Activated CD4-positive, alpha-beta T cell treated with anti-CD3 and anti-CD28 coated beads, Interleukin-10, Interleukin-2, amounts not matched to agents 100 ng/mL and 50 ng/mL, durations not matched to agents 16 hours and 8 hours (primary cell): ENCODE measurements at places on chromosomes 3 and 15.

GRCh38 chr15:23038726-23039142 is 635 bp downstream of the TUBGCP5 start:
- peak; percentile 52 for DNase-seq

- peak; percentile 38 for DNase-seq
Observed at GRCh38 chr3:119604878-119605277, 7.2 kb downstream of the PLA1A start.

- DNase-seq = no peak
Observed at GRCh38 chr3:32454731-32455608, 47.7 kb downstream of the CMTM6 start.

DNA sequence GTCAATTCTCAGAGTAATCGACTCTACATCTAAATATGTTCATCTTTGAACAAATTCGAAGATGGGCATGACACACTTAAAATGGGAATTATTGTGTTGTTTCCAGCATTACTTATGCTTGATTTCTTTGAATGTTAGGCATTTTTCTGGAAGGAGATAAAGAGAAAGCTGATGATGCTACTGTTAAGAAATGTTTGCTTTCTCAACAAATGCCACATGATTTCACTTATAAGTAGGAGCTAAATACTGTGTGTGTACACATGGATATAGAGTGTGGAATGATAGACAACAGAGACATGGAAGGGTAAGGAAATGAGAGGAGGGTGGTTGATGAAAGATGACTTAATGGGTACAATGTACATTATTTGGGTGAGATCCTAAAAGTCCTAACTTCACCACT is 400.9 kb downstream of the TBL1XR1 start:
- no peak for DNase-seq

DNA sequence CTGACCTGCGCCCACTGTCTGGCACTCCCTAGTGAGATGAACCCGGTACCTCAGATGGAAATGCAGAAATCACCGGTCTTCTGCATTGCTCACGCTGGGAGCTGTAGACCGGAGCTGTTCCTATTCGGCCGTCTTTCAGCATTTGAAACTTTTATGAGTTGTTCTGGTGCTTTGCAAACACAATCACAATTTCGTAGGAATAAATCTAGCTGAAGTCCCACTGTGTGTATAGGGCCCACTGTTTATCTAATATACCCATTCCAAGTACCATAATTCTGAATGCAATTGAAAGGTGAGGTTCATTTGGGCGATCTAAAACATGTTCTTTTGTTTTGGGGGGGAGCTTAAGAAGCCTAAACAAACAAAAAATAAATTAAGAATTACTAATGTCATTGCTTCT is 572.1 kb downstream of the FGF12 start:
- DNase-seq = no peak

DNA sequence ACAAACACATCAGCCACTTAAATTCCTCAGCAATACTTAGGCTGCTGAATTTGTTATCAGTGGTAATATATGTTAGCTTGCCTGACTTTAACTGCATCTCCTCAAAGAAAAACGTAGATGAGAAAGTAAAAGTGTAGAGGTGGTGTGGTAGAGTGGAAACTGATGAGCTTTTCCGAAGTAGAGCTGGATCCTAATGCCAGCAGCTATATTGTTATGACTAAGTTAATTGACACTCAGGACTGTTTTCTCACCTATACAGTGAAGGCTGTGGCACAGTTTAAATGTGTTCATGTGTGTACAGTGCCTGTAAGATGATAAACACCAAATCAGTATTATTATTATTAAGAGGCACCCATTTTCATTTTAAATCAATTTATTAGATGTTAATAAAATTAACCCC is 174.9 kb downstream of the TNIK start:
- DNase-seq = peak; percentile 77

- DNase-seq = no peak
Observed at GRCh38 chr15:66907826-66908743, 157.3 kb upstream of the SMAD3 start.

DNA sequence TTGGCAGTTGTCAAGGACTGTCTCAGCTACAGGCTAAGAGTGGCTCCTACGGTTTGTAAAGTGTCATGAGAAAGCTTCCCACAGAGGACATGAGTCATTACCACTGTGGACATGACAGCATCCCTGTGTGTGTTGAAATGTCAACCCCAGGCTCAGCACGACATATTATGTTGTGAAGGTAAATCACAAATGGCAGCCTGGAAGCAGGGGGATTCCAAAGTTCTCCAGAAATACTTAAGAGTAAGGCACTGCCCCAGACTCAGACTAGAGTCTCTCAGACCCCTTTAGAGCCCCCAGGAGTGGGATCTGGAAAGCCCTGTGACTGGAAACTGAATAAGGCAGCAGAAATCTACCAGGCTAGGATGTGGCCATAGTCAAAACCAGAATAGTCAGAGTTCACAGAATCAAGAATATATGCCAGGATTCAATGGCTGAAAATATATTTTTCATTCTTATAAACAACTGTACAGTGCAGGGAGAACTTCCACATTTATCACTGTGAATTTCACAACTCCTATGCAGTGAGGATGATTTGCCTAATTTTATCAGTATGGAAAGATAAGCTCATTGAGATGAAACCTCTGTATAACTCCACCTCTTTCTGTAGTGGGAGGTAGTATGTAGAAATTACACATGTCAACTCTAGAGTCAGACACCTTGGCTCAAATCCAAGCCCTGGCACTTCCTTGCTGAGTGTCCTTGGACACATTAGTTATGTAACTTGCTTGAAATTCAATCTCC is 237.1 kb upstream of the CFAP20DC start:
- DNase-seq = peak; percentile 83

- DNase-seq = no peak
Observed at GRCh38 chr3:115217292-115217677, 70.2 kb upstream of the ZBTB20 start.

GRCh38 chr3:11480663-11481298 is 162.9 kb downstream of the VGLL4 start:
- no peak for DNase-seq

DNA sequence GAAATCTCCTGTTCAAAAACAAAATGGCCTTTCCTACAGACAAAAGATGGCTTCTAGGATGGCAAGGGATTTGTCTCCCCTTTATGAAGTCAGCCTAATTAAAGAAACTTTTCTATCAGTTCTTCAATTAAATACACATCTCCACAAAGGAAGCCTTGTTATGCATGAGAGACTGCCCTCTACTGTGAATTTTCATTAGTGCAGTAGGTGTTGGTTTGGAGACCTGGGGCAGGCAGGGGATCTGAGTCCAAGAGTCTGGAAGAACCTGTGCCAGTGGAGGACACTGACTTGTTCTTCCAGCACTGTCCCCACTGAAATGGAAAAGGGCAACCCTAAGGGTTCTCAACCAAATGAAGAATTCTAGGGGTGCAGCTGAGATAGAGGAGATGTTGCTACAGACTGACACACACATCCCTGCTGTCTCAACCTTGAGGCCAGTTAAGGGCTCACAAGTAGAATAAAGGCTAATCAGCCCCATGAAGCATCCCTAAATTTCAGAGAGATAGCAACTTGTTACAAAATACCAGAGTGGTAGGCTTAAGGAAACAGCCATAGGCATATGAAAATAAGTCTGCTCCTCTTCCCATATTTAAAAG is 174.0 kb upstream of the PRICKLE2 start:
- peak; percentile 29 for DNase-seq

- DNase-seq = peak; percentile 85
Observed at GRCh38 chr3:4850928-4851265, 128.3 kb upstream of the BHLHE40 start.

DNA sequence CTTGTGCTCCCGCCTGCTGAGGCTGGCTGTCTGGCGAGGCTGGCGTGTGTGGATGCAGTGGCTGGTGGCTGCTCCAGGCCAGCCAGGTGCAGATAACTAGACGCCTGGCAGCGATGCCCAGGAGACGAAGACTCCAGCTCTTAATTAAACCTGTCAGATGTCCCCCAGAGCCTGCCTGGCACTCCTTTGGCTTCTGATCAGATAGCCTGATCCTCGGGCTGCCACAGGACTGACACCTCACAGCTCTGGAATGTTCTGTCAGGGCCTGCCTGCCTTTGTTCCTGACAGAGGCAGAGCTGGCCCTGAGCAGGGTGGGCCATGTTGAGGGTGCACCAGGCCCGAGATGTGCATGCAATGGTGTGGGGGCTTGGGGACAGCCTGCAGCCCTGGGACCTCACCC is 36.5 kb downstream of the PLXNA1 start:
- no peak for DNase-seq

- peak; percentile 31 for DNase-seq
Observed at GRCh38 chr3:72310419-72311380, 525.8 kb upstream of the PROK2 start.

DNA sequence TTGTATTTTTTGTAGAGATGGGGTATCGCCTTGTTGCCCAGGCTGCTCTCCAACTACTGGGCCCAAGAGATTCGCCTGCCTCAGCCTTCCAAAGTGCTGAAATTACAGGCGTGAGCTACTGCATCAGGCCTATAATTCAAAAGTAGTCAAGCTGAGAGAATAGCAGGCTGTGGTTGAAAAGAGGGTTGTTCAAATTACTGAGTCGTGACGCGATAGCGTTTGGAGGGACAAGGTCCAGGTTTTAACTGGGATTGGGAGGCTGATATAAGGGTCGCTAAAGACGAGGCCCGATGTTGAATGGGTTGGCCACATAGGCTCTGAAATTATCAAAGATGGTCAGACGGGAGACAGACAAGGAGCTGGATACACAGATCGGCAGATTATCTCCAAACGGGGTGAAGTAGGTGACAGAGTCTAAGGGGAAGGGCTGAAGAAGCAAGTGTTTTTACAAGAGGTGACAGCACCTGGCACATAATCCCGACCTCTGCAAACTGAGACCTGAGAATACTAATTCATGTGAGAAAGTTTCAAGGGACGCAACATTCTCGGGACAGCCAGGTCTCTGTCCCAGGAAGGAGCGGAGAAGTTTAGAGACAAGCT is 759 bp upstream of the ARID3B start:
- peak; percentile 16 for DNase-seq

DNA sequence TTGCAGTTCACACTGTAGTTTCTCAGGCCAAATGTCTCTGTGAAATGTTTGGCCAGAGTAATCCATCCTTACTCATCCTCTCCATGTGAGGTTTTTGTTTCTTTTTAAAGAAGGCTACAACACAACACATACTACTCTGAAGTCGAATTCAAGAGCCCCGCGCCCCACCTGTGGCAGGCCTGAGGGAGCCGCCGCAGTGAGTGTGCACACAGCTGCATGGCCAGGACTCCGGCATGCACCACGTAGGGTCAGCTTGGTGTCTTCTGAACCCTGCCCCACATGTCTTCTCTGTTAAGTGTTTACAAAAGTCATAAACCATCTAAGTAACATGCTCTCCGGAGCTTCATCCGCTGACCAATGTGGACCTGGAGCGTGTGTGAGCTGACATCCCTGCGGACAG is 58.7 kb downstream of the PGPEP1L start:
- no peak for DNase-seq

GRCh38 chr15:64461721-64462162 is 1.4 kb downstream of the ZNF609 start:
- peak; percentile 66 for DNase-seq

DNA sequence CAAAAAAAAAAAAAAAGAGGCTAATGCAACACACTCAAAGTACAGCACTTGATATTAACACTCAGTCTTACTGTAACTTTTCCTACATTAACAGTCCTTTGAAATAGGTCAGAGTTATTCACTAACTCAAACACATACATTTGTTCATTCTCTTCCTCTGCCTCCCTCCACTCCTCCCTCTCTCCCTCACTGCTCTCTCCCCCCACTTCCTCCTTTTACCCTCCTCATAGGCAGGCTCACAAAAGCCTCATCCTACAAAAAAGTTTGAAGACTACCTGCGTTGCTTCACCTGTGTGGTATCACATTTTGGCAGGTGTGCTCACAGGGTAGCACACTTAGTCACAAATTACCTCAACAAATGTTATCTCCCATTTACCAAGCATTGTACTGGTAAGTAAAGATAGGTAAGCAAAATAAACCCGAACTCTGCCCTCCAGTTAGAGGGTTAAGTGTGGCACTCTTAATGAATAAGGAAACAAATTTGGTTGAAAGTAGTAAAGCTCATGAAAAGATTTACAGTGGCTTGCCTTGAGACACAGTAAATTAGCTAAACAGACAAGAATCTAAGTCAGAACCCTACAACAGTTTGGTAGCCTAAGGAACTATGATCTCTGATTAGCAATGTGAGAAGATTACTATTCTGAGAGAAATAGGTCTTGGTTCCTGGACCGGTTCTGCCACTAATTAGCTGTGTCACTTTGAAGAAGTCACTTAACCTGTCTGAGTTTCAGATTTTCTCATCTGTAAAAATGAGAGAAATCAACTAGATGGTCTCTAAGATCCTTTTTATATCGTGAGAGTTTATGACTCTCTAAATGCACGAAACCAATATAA is 151.0 kb upstream of the MLF1 start:
- DNase-seq = peak; percentile 5

GRCh38 chr3:195129072-195129643 is 141.8 kb downstream of the XXYLT1 start:
- no peak for DNase-seq

GRCh38 chr3:79766496-79767193 is 1.2 kb downstream of the ROBO1 start:
- DNase-seq = no peak

GRCh38 chr15:62962101-62962995 is 80.2 kb upstream of the TPM1 start:
- DNase-seq = no peak

DNA sequence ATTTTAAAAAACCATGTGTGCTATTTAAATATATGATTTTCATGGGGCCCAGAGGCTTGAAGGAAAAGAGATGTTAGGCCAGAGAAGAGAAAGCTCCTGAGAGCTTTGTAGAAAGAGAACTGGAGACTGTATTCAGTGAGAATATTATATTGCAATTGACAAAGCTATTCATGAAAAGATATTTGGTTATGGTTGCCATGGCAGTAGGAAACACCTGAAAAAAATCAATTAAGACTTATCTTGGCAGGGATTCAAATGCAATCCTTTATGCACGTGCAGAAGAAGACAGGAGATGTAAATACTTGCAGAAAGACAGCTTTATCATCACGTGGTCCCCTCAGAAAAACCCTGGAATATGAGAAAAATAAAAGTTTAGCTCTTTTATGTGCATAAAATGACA is 636.0 kb upstream of the TBL1XR1 start:
- no peak for DNase-seq

GRCh38 chr3:149716984-149717383 is 35.3 kb downstream of the COMMD2 start:
- DNase-seq = no peak

DNA sequence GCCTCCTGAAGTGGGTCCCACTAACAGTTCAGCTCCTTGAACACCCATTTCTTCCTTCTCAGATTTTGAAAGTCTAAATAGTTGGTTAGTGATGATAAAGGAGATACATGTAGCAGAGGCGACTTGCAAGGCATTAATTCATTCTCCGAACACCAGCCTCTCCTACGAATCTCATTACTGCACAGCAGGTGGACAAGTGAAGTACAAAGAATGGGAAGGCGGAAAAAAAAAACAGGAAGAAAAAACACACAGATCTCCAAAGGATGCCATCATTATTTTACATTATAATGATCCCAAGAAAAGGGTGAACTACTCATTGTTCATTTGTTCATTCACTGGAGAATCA is 276.5 kb downstream of the MAGI1 start:
- DNase-seq = no peak

DNA sequence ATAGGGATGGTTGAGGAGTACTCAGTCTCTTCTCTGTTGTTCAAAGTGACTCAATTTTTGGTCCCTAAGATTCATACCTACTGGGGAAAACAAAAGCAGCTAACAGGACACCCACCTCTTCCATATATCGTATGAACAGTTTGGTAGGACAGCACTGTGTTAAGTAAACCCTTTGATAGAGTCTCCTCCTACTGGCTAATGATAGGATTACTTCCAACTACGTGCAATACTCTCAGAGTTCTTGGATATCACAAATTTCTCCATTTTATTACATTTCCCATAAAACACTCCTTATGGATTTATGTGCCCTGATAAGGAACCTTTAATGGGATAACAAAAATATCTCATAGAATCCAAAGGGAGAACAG is 200.2 kb upstream of the GOLGA6L4 start:
- peak; percentile 4 for DNase-seq
